Fibroblast of skin of left biceps (primary cell): ENCODE measurements at places on chromosomes 4 and X.

- no peak for DNase-seq
Measured at GRCh38 chr4:190018201-190018920, 8.7 kb downstream of the FRG2 start.

DNA sequence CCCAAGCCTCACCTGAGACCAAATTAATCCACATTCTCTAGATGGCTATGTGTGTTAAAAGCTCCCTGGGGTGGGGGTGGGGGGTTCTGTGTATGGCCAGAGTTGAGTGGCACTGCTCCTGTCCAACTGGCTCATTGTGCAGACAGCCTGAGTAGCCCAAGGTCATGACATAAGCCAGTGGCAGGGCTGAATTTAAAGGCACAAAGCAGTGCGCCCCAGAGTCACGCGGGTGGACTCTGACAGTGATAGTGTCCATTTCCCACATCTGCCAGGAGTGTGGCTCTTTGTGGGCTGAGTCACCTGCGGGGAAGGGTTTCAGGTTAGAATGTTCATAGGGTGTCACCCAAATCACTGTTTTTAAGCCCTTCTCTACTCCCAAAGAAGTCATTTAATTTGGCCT, 45.4 kb downstream of the SCD5 start:
- DNase-seq, result no peak

DNA sequence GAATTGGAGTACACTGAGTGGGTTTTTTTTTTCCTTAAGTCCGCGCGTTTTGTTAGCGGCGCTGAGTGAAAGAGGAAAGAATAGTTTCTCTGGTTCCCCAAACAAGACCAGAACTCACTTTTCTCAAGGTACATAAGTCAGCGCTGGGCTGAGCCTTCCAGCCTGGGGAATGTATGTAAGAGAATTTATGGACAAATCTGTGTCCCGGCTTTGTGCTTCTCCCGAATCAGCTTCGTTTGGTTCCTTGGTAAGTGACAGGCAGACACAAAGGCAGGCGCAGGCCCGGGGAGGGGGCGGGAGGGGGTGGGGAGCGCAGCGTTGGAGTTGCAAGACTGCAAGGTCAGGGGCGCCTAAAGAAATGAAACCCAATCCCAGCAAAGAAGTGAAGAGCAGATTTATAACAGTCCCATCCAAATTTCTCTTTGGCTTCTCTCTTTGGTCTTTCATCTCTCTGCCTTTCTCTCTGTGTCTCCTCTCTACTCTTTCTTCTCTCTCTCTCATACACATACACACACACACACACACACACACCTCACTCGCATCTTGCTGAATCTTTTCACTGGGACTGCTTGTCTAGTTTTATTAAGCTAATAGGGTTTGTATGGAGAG, 981 bp downstream of the TET2 start:
- DNase-seq, result no peak

DNA sequence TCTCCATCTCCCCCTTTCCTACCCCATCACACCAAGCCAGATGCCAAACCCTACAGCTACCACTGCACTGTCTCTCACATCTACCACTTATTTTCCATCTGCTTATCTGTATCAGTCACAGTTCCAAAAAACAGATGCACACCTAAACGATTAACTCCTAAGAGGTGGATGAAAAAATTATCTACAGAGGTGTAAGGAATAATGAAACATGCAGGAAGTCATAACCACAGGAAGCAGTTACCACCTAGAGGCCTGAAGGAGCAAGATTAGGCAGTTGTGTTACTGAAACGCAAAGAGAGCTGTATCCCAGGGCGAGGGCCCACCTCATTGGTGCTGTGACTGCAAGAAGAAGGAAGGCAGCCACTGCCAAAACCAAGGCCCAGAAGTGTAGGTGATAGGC, 87.8 kb upstream of the FAM241A start:
- DNase-seq, result no peak

DNA sequence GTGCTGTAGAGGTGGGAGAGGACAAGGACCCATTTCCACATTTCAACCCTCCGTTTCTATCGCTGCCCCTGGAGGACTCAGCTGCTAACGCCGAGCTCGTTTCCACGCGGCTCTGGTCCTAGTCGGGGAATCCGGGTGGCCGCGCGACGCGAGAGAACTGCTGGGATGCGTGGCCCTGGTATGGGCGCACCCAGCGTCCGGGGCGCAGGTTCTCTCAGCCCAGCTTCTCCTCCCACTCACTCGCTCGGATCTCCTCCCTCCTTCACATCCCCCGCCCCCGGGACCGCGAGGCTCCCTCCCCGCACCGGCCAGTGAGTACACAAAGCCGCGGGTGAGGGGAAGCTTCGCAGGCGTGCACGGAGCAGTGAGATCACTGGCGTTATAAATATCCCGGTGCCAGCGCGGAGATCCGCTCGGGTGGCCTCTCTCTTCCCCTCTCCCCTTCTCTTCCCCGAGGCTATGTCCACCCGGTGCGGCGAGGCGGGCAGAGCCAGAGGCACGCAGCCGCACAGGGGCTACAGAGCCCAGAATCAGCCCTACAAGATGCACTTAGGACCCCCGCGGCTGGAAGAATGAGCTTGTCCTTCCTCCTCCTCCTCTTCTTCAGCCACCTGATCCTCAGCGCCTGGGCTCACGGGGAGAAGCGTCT, at the start of gene FGF5:
TSS of gene FGF5 (plus strand) at position 412 of the 649 bp plus-strand sequence. CDS start at position 573, 161 bp downstream.
- peak; percentile 77 for DNase-seq

DNA sequence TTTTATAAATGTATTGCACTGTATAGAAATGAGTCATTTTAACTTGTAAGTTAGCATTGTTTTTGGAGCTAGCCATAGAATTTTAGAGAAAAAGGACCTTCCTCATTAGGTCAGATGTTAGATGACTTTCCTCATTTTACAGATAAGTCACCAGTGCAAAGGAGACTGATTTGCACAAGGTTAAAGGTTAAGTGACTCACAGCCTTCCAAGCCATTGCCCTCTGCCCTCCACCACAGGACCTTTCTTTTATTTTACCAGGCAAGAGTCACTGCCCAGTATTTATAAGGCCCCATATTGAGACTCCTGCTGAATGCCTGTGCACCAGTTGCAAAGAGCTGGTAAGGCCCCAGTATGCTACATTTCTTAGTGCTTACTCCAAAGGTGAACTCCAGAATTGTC, 4.2 kb upstream of the ABCG2 start:
- no peak for DNase-seq

- no peak for DNase-seq
Measured at GRCh38 chrX:142702749-142703148, 323.0 kb upstream of the SPANXN4 start.

DNA sequence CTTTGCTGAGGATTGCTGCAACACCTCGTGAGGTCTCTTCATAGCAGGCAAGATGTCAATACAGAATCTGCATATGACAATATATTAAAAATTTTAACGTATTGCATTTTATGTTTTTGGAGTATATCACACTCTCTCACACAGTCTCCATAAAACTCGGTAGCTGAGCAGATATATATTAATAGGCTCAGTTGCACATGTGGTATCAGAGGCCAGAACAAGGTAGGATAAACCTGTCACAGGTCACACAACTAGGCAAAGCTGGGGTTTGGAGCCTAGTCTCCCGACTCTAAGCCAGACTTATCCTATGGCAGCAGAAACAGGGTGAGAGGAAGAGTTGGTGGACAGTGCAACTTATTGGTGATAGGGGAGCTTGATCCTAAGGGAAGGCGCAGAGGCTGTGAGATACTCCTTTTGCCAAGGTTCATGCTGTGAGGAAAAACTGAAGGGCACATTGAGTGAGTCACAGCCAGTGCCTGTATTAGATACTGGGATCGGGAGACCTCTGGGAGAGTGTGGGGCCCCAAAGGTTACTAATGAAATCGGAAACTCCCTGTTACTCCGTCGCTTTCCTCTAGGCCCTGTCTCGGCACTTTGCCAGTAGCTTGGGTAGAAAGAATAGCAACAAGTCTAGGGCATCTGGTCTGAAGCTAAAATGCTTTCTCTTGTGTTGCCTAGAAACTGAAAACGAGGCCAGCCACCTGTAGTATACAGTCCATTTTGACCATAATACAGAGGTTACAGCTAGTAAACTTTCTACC, 195.7 kb downstream of the ARHGAP10 start:
- DNase-seq, result no peak

- peak; percentile 64 for DNase-seq
Measured at GRCh38 chrX:129665916-129666644, 11.3 kb upstream of the APLN start.

- no peak for DNase-seq
Measured at GRCh38 chrX:151702026-151702714, 6.9 kb downstream of the PRRG3 start.

DNA sequence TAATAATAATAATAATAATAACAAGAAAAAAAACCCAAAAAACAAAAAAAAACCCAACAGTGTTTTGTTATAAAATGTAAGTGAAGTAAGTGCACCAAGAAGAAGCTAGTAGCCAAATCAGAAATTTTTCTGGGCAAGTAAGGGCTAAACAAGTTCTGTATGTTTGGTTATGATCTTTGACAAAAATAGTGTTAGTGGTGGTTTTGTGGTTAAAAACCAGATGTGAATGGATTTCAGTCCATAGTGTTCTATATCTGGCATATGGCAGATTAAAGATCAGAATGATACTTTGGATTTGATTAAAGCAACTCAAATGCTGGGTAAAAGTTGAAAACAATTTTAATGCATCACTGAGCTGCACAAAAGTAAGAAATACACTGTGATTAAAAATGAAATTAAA, 116.5 kb upstream of the NDST4 start:
- DNase-seq, result no peak

DNA sequence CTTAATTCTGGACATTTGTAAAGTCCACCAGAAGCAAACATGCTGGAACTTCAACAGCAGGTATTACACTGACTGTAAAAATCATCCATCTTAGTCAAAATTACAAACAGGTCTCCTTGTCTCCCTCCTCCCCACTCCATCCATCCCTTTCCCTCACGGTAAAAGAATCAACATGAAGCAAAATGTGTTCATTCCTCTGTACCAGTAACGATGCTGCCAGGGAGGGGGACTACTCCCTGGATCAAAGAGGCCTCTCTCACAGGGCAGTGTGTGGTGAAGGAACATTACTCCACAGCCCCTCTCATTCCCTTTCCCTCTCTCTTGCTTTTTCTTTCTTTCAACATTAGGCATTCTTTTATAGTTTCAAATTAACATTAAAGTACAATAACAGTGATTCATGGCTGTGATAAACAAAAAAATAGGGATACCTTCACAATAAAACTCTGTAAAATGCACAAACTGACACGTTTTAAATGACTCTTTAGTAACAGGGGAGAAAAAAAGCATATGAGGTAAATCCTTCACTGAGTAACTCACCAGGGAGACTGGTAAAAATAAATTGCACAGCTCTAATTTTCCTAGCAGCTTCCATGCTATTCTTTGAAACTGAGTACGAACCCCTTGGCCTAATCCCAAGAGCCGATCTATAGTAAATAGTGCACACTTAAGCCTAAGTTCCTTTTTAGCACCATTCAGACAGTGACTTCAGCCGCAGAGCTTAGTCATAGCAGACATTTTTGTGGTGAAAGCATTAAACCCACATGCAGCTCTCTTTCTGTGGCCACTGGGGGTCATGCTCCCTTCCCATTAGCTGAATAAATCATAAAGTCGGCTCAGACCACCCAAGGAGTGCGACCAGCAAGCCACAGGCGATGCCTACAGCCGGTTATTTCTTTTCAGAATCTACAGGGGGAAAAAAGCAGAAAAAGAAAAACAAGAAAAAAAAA, 215.6 kb upstream of the GYPA start:
- DNase-seq, result peak; percentile 99

DNA sequence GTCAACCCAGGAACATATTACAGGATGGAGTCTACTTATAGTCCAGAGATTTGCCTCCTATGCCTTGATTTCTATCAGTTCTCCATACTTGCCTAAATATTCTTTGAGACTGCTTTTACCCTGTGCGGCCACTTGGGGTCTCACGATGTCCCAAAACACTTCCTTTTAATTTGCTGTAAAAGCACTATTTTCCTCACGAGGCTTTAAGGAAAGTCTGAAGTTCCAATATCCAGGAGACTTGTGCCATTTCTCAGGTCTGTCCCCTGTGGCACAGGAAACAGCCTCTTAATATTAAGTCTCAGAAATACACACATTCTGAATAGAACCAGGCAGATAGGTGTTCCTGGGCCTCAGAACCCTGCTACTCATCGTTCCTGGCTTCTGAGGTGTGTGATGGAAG, 142.9 kb downstream of the TMEM164 start:
- DNase-seq, result no peak

DNA sequence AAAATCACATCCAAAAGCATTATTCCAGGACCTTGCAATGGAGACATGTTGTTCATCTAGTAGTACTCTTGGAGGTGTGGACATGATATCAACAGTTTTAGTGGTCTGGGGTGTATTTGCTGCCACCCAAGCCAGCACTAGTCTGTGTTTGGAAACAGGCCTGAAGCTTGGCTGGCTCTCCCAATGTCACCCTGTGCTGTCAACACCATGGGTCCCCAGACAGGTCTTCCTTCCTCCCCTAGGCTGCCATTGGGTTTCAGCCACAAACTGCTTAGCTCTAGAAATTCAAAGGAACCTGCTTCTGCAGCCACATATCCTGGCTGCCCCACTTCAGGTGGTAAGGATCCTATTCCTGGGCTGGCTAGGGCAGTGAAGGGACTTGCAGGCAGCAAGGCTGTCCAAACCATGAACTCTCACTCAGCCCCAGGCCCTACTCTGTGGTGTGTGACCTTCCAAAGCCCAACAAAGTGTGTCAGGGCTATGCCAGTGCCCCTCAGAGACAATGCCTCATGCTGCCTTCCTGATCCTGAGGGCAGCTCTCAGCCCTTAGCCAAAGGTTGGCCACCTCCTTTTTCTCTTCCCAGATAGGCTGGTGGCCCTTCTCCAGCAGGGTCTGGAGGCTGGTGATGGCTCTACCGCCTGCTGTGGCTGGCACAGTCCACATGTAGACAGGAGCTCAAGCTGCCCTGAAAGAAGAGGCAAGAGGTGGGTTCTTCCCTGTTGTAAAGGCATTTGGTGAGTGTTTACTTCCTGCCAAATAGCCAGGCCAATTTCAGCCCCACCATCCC, 18.3 kb downstream of the AMER1 start:
- DNase-seq, result no peak

GRCh38 chrX:10702031-10702430, 81.6 kb upstream of the MID1 start:
- DNase-seq, result no peak

GRCh38 chr4:7854697-7855370, 84.8 kb downstream of the AFAP1 start:
- DNase-seq, result no peak

DNA sequence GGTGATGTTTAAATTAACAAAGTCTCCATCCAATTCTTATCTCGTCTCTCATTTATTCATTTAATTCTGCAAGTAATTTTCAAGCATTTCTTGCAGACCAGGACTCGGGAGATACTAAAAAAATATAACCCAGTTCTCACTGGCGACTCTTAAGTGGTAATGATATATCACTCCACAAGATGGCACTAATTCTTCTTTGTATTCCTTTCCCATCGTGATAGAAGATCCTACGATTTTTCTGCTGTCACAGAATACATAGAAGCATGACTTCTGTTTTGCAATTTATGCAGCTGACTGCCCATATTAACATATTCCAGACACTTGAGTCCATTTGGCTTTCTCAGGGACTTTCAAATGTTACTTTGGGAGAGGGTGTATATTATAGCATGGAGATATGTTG, 64.0 kb upstream of the FGF13 start:
- DNase-seq, result no peak
